ENCODE measurements at places on chromosomes 6 and 20.

- DNase-seq: no peak
Observed at GRCh38 chr6:161233986-161234661, 39.7 kb downstream of the AGPAT4 start.

DNA sequence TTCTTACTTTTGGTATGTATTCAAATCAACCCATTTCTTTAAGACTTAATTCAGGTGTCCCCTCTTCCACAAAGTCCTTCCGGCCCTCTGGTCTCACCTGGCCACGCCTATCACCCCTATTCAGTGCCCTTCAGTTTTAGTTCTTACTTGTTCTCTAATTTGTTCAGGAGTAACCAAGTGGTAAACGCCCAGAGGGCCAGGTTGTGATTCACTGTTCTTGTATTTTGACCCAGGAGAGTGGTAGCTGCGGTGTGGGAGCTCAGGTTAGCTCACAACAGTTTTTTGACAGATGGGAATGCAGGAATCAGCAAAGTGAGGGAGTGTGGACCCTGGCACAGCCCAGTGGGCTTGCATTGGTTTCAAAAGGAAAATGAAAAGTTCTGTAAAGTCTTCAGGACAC is 81.7 kb upstream of the RIPOR2 start:
- no peak for DNase-seq

DNA sequence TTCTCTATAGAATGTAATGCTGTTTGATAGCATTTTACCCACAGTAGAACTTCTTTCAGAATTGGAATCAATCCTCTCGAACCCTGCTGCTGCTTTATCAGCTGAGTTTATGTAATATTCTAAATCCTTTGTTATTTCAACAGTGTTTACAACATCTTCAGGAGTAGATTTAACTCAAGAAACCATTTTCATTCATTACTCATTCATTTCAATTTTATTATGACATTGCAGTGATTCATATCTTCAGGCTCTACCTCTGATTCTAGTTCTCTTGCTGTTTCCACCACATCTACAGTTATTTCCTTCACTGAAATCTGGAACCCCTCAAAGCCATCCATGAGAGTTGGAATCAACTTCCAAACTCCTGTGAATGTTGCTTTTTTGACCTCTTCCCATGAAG is 93.7 kb downstream of the ZFAND3 start:
- no peak for DNase-seq

GRCh38 chr6:138293428-138294395 is 75.4 kb upstream of the PBOV1 start:
- no peak for DNase-seq

GRCh38 chr6:155495011-155495768 is 39.6 kb upstream of the NOX3 start:
- no peak for DNase-seq

DNA sequence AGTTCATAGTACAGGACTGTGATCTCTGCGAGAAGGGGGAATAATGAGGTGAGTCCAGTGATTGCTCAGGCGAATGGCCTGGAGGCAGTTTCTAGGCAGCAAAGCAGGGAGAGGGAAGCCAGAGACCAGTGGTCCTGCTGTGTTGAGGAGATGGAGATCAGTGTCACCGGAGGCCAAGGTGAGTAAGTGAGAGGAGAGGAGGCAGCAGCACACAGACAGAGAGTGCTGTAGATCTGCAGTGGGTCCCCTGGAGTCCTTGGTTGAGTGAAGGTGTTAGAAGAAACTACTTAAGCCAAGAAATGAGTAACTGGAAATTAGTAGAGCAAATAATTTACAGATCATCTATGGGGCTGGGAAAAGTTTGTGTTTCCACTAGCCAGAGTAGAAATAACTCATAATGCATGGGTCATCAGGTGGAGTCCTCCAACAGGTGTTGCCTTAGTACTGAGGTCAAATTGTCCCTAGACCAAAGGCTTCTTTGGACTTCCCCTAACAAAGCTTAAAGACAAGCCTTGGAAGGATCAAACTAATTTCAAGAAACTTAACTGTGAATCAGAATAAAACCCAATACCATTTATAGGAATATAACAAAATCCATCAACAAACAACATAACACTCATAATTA is 13.6 kb downstream of the HEBP2 start:
- DNase-seq: no peak

DNA sequence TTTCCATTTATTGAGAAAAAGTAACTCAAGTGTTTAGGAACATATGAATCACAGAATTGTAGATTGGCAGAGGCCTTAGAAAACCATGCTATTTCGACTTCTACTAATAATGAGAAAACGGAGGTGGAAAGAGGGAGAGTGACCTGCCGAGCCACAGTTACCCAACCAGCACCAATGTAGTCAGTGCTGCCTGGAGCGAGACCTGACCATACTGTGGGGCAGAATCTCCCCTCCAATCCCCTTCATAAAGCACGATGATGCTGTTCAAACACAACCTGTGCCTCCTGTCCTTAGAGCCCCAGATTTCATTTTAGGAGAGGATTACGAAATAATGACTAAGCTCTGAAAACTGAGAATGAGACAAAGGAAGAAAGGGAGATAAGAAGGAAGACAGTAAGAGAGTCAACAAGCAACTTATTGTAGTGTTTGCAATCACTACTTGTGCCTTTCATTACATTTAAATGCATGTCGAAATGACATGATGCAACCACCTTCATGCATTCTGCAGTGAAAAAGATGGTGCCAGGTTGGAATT is 70.6 kb downstream of the ATXN1 start:
- DNase-seq: no peak

DNA sequence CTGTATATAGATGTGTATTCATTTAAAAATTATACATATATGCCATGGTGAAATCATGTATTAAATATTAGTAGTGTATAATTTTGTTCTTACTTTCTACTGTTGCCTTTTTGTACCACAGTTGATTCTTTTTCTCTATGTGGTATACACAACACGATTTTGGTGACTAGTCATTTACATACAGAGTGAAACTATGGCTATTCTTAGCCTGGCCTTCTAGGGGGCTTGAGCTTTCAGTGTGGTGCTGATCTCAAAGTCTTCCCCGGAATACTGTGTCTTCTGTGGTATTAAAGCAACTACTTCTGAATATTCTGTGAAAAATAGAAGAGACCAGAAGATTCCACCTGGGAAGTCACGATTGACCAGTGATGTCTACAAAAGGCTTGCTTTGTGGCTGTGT is 301.9 kb downstream of the UTRN start:
- DNase-seq: no peak

GRCh38 chr6:137744877-137745276 is 122.2 kb upstream of the TNFAIP3 start:
- DNase-seq: no peak

GRCh38 chr6:6221787-6222535 is 98.5 kb downstream of the F13A1 start:
- DNase-seq: no peak

GRCh38 chr6:40440053-40440452 is 147.1 kb downstream of the LRFN2 start:
- DNase-seq: no peak

- no peak for DNase-seq
Observed at GRCh38 chr6:52621631-52622030, 44.8 kb upstream of the TRAM2 start.

DNA sequence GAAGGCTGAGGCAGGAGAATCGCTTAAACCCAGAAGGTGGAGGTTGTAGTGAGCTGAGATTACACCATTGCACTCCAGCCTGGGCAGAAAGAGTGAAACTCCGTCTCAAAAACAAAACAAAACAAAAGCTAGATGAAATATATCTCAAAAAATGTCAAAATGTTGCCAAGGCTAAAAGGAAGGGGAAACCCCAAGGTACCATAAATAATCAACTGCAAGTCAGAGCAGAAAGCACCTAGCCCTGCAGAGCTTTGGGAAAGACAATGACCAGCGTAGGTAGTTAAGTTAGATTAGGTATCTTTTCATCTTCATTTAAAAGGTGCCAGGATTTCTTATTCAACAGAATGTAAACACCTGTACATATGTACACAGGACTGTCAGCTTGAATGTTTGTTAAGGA is 33.0 kb downstream of the AKIRIN2 start:
- no peak for DNase-seq

- DNase-seq: no peak
Observed at GRCh38 chr6:90253631-90254030, 43.0 kb downstream of the BACH2 start.

- DNase-seq: no peak
Observed at GRCh38 chr6:32983964-32984621, 15.7 kb downstream of the BRD2 start.

DNA sequence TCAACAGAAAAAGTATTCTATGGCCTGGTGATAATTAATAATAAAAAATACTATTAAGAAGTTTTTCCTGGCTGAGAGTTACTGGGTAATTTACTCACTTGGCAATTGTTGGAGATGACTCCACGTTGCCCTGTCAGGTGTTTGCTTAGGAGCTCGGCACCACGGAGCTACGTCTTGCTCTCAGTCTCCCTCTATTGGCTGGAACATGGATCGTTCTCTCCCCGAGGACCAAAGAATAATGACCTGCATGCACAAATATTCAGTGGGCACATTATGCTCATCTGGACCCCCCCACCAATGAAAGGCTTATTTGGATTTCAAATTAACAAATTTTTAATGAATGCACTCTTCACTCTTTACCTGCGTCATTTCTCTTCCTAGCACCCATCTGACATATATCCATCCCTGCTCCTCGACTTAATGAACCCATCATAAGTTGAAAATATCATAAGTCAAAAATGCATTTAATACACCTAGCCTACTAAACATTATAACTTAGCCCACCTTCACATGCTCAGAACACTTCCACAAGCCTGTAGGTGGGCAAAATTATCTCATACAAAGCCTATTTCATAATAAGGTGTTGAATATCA is 71.0 kb upstream of the CD83 start:
- no peak for DNase-seq

DNA sequence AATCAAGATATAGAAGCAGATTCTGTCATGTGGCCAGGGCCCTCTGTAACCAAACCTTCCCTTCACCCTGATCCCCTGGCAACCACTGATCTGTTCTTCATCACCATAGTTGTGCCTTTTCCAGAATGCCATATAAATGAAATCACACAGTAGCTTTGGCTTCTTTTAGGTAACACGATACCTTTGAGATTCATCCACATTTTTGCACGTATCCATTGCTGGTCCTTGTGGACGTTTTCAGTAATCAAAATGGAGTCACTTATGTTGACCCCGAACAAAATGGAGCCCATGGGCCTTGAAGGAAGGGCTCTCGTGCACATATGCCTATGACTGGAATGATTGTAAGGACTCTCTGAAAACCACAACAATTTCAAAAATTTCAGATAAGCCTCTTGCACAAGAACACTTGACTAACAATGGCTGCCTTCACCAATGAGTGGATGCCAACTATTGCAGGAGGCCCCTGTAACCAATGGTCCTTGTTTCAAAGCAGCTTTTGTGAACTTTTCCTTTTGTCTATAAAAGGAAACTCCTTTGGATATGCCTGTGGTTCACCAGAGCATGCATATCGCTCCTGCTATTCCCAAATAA is 84.3 kb upstream of the RALY start:
- DNase-seq: no peak

- no peak for DNase-seq
Observed at GRCh38 chr20:31870726-31871617, 538 bp downstream of the TTLL9 start.

- no peak for DNase-seq
Observed at GRCh38 chr20:20321134-20321533, 46.8 kb upstream of the INSM1 start.

DNA sequence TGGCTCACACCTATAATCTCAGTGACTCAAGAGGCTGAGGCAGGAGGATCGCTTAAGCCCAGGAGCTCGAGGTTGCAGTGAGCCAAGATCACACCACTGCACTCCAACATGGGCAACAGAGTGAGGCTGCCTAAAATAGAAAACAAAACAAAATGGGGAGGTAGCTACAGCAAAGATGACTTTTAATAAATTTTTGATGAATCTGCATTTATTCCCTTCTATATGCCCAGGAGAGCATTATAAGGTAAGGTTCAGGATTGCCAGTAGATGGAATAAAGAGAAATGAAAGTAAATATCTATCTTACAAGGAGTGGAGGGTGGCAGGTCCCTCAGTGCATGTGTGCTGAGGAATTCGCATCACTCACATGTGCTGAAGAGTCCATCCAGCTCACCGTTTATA is 24.2 kb downstream of the UNC5CL start:
- DNase-seq: no peak

DNA sequence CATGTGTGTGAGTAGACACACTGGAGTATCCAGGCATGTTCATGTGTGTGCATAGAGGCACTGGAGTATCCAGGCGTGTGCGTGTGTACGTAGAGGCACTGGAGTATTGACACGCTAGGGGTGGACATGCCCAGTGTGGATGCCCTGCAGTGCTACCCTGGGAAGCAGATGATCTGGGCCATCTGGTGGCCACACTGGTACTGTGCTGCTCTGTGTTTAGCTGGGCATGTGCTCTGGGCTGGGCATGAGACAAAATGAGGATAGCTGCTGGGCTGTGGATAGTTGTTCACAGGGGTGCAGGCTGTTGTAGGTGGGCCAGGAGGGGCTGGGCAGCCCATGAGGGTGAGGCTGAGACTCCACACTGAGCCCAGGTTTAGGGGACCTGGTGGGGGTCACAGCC is 24.0 kb upstream of the NPBWR2 start:
- no peak for DNase-seq

GRCh38 chr6:85461798-85462170 is 11.9 kb downstream of the NT5E start:
- no peak for DNase-seq

DNA sequence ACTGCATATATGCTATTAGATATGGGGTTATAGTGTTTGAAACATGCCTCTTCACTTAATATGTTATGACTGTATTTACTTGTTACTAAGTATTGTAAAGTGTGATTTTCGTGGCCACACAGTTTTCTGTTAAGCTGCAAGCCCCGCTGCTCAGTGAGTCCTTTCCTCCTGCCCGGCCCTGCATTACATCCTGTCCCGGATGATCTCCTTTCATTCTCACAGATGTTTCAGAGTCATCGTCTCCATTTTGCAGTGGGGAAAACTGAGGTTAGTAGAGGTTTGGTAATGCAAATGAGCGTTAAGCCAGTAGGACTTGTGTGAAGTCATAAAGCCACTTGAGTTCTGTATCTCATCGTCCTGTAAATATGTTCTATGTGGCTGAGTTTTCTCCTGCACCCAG is 155.5 kb downstream of the CFAP61 start:
- DNase-seq: no peak

- no peak for DNase-seq
Observed at GRCh38 chr6:45420909-45421708, 43.4 kb upstream of the SUPT3H start.

- no peak for DNase-seq
Observed at GRCh38 chr20:43583982-43584432, 6.7 kb upstream of the IFT52 start.

GRCh38 chr6:16405375-16405774 is 167.0 kb downstream of the GMPR start:
- no peak for DNase-seq

- DNase-seq: no peak
Observed at GRCh38 chr6:32291543-32291942, 67.7 kb upstream of the NOTCH4 start.

DNA sequence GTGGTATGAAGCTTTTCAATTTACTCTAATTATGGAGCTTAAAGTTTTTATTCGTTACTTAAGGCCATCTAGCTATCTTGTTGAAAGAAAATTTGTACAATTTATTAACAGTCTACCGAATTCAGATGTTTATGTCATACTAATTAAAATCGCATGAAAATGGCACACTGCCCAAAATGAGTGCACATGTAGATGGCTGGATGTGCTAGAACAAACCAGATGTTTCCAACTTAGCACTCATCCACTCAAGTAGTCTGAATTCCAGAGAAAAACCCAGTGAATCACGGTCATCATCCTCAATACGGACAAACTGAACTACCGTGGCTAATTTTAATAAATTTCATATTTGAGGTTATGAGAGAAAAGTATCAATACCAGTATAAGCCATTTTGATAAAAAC is 70.4 kb downstream of the COL12A1 start:
- no peak for DNase-seq
